Left renal pelvis (tissue), 4 donors: ENCODE measurements at places on chromosomes 6 and 20. TPM values are rescaled to one million over a fixed set of nuclear protein-coding genes. Genes with fewer than 3 reads are reported as not detected.

DNA sequence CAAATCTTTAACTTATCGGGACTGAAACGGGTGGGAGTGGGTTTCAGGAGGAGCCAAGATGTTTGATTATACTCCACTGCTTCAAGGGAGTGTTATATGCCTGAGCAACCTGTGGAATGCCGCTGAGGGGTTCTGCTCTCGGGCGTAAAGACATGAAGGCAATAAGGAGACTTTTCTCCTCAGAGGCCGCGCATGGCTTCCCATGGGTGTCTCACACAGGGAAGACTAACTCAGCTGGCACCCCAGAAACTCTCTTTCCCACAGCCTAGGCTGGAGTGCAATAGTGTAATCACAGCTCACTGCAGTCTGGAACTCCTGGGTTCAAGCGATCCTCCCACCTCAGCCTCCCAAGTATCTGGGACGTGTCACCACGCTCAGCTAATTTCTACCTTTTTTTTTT is 5.1 kb upstream of the C20orf141 start:
- no peak for DNase-seq

The ADGB gene
- polyA plus RNA-seq = 0.56 TPM

DNA sequence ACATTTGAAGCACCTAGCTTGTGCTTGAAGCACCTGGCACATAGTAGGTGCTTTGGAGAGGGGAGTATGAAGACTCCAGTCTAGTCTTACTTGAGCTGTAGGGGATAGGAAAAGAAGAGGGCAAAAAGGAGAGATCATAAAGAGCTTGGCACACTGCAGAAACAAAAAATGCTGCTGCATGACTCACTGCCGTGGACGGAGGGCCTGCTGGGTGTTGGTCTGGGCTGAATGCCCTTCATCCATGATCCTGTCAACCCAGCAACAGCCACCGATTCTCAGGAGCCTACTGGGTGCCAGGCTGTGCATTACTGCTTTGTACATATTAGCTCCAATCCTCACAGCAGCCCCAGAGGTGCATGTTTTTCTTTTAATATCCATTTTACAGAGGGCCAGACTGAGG is 6.0 kb downstream of the PDYN start:
- DNase-seq = no peak

The REM1 gene
- 0.66 TPM for polyA plus RNA-seq

- no peak for DNase-seq
Measured at GRCh38 chr20:44711237-44711636, 3.9 kb upstream of the CCN5 start.

DNA sequence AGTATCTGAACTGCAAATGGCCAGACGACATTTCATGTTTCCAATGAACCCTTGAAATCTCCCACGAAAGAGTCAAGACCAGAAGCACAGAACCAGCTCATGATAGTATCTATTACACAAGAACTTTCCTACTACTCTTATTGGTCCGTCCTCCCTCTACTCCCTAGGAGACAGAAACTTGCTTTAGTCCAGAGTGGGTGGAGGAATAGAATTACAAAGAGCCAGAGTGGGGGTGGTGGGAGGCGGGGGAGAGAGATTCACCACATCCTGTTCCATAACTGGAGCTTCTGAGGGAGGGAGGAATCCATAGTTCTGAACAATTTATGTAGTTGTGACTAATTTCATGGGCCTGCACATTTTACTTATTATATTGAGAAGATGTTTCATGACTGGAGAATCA is 18.5 kb upstream of the WFDC10A start:
- DNase-seq = no peak

- no peak for DNase-seq
Measured at GRCh38 chr6:164296411-164296810, 881.9 kb downstream of the QKI start.

The RBPJL gene
- not detected for polyA plus RNA-seq

The COL9A3 gene
- 20.5 TPM for polyA plus RNA-seq

GRCh38 chr6:9523462-9523861 is 891.4 kb downstream of the TFAP2A start:
- no peak for DNase-seq
